ENCODE measurements at places on chromosomes 2 and 18.

GRCh38 chr2:11778923-11779757, 32.7 kb downstream of the LPIN1 start:
- peak; percentile 95 for DNase-seq

DNA sequence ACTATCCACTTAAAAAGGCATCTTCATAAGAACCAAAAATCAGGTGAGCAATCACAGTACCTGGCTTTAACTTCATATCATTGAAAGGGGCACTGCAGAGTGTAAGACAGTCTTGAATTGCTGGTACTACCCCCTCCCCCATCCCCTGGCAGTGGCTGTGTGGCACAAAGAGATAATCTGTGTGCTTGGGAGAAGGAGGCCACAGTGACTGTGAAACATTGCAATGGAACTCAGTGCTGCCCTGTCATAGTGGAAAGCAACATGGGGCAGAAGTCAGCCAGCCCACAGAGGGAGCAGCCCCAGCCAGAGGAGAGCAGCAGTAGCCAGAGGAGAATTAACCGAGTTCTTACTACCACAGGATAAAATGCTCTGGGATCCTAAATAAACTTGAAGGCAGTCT, 45.3 kb upstream of the UGP2 start:
- no peak for DNase-seq

- DNase-seq, result no peak
Measured at GRCh38 chr2:169507698-169508097, 1.8 kb upstream of the KLHL41 start.

DNA sequence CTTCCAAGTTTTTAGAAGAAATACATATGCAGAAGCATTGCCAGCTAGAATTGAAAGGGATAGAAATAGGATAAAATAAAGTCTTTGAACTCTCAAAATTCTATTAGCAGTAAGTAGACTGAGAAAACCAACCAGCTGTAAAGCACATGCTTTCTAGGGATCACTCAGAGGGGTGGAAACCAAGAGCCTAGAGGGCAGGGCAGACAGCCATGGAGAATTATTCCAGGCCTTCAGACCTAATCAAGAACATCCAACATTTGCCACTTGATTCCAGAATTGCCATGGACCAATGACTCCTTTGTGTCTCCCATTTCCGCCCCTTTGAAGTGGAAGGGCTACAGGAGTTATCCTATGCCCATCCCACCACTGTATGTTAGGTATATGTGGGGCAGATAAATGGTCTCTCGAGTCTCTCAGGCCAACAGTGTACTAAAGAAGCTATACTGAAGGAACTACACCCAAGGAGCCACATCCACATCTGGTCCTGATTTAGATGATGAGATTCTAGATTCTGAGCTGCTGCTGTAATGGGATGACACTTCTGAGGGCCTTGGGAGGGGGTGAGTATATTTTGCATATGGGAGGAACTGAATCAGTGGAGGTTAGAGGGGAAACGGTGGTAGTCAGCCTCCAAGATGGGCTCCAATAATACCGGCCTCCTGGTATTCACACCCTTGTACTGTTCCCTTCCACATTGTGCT, 4.0 kb downstream of the FARSB start:
- DNase-seq, result no peak

- no peak for DNase-seq
Measured at GRCh38 chr2:72936660-72937355, 19.5 kb downstream of the EMX1 start.

- no peak for DNase-seq
Measured at GRCh38 chr2:64698177-64698643, 44.5 kb upstream of the SERTAD2 start.

DNA sequence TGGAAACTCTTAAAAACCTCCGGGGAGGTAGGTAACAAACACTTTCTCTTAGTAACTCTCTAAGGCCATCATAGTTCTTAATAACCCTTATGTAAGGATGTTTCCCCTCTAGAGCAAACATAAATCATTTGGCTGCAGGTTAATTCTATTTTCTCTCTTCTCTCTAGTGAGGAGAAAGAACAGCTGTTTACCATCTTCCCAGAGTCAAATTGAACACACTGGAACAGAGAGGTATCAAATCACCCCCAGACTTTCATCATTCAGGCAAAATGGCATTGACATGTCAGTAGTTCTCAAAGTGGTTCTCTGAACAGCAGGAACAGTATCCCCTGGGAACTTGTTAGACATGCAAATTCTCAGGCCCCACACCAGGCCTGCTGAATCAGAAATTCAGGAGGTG, 240.7 kb downstream of the MEIS1 start:
- DNase-seq, result no peak

GRCh38 chr18:31274931-31275330, 43.0 kb upstream of the DSG1 start:
- DNase-seq, result no peak

GRCh38 chr18:570256-570655, 9.9 kb upstream of the CETN1 start:
- no peak for DNase-seq

DNA sequence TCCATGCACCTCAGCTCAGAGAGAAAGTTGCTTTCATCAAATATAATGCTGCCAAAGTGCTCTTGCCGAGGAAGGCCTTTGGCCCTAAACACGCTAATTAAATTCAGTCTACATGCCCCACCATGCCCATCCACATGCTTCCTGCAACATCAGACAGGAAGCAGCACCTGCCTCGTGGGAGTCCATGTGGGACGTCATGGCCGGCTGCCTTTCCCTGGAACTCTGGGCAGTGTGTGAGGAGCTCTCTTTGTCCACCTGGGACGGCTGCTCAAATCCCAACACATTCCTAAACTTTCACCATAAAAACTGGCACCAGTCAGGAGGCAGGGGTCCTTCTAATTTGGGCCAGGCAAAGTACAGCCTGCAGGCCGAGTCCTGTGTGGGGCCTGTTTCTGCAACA, 23.1 kb downstream of the FAM178B start:
- no peak for DNase-seq

Data from H1 (cell line).